Mammary epithelial cell (primary cell): ENCODE measurements at places on chromosomes 12 and 14.

- no peak for DNase-seq
Observed at GRCh38 chr12:12056951-12057350, 13.8 kb upstream of the BCL2L14 start.

- no peak for DNase-seq
Observed at GRCh38 chr14:89331398-89331797, 85.6 kb downstream of the FOXN3 start.

- DNase-seq = peak; percentile 69
Observed at GRCh38 chr12:42935756-42936155, 346.2 kb upstream of the PRICKLE1 start.

DNA sequence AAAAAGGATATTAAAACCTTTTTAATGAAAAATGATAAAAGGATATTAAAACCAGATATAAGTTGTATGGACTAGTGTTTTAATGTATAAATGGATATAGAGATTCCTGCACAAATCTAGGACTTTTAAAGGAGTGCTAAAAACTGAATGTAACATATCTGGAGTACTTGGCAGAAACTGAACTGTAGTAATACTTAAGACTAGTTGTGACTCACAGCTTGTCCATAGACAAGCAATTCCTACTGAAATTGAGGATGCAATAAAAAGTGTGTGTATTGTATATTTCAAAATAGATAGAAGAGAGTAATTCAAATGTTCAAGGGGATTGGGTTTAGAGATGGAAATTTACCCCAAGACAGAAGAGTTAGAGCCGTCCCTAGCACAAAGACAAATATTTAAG is 59.6 kb downstream of the FBXO33 start:
- DNase-seq = no peak

GRCh38 chr14:77284466-77284865 is 13.5 kb upstream of the NGB start:
- no peak for DNase-seq

- DNase-seq = no peak
Observed at GRCh38 chr12:15052691-15053090, 79.8 kb downstream of the PDE6H start.

DNA sequence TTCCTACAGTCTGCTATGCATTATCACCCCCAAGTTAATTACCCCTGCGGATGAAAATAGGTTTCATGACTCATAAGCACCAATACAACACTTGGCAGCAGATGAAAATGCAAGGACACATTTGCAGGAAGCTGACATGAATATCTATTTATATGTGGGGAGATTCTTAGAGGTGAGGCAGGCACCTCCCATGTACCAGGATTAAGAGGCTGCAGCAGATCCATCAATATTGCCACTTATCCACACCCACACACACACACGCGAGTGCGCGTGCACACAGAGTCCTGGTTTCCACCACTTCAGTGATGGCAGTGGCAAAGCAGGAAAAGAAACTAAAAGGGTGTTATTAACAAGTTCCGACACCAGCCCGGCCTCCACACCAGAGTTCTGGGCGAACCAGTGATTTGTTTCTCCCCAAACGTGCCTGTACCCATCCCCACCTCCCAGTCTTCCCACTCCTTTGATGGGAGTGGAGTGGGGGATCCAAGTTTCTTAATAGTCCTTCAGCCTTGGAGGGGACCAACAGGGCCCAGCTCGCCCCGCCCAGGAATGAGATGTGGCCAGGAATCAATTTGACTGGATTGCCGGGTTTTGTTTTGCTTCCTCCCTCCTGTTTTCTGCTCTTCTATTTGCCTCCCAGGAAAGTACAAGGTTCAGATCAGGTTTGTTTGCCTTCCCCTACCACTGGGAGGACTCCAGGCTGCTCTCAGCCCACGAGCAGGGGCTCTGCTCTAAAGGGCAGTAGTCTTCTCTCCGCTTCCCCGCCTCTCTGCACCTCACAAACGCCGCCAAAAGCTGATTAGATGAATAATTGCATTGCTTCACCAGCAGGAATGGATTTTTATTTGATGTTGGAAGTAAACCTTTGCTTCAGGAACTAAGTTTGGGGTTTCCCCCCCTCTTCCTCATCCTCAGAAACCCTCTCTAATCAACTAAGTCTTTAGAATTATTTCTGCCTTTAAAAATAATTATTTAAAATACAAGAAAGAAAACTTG is 5.2 kb downstream of the IRF2BPL start:
- DNase-seq = peak; percentile 53

DNA sequence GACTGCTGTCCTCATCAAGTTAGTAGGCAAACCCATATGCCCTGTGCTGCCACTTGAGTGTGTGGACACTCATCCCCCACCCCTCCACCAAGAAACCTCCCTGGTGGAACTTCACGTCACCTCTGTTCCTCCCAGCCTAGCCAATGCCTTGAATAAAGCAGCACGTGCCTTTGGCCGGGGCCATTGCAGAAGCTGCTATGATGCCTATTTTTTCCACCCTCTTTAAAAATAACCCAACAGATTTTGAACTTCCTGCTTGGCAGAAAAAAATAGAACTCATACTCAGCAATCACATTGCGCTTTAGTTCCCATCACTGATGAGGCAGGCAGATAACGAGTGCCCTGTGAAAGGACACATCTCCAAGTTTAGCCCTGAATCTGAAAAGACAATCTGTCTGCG is 23.1 kb upstream of the PWP1 start:
- DNase-seq = no peak

DNA sequence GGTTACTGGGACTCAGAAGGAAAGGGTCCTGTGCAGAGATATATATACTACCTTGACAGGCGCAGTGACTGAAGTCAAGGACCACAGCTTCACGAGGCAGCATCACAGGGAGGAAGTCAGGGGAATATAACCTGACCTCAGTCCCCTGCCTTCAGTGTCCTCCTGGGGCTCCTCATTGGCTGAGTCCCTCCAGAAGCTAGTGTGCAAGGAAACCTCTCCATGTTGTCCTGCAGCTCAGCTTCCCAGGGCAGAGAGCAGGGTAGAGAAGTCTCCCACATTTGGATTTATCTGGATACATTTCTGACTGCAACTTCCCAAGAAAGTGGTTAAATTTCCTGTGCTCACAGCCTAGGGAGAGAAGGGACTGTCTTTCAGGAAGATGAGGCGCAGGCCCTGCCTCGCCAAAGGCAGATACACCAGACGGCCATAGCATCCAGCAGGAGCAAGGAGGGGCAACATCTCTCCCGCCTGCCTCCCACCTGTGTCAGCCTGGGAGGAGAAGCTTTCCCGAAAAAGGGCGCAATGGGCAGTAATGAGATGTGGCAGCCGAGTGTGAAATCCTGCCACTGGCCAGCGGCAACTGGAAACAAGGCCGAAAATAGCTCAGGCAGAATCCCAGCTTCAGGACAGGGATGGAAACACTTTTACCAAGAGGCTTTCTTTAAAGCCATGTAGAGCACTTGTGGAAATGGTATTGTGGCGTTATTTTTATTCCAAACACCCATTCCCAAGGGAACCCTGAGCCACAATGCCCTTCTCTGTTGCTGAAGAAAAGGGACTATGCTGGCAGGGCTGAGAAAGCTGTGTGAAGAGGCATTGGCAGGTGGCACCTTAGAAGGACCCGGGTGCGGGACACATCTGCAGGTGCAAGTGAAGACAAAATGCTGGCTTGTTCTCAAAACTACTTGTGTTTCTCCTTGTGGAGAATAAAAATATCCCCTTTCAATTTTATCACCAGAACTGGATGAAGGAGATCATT is 54.9 kb upstream of the HIF1A start:
- DNase-seq = no peak

DNA sequence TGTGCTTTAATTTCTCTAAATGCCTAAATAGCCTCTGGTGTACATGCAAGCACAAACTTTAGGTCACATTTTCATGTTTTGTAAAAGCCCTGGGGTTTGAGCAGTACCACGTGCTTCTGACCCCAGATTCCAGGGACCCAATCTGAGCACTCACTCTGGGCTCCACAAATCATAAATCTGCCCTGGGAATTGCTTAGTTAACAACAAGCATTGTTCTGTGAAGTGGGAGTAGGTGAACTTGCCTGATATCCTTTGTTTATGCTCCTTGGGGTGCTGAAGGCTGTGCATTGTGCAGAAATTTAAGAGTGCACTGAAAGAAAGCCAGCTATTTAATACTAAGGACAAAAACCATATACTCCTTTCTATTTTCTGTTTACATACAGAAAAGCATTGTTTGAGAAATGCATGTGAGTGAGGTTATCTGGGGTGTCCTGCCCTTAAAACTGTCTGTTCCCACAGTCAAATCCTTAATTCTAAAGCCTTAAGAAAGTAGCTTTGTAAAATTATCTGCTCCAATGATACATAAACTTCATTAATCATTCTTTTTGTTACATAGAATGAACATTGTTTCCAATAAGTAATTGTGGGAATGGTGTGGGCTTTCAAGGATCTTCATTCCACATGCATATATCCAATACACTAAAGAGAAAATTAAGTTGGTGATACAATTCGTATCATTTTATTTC is 258.6 kb upstream of the NPAS3 start:
- DNase-seq = no peak

GRCh38 chr12:83210933-83211332 is 524.2 kb downstream of the TMTC2 start:
- no peak for DNase-seq

DNA sequence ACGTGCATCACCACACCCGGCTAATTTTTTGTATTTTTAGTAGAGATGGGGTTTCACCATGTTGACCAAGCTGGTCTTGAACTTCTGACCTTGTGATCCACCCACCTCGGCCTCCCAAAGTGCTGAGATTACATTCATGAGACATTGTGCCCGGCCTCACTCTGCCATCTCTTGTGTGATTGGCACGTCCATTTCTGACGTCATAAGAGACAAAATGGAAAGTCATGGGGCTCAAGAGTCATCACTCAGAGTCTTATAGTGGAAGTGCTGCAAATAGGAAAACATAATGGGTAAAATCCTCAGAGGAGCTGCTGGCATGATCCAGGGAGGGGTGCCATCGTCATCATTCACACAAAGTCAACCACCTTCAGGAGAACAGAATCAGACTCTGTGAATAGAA is 54.2 kb upstream of the GPATCH2L start:
- DNase-seq = no peak

DNA sequence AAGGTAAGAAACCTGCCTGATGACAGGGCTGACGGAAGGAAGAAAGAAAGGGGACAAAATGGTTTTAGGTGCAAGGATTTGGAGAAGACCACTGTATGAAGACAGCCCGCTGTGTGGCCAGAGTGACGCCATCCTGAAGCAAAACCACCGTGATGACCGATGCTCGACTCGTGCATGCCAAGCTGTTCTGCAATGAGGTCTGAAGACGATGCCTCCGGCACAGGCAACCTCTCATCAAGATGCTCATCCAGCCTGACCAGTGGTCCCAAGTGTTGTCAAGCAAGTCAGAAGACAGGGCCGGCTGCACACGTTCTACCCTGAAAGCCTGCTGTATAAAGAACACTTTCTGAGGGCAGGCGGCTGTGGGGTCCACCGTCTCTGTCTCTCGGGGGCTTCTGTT is 34.8 kb downstream of the STX2 start:
- DNase-seq = no peak

DNA sequence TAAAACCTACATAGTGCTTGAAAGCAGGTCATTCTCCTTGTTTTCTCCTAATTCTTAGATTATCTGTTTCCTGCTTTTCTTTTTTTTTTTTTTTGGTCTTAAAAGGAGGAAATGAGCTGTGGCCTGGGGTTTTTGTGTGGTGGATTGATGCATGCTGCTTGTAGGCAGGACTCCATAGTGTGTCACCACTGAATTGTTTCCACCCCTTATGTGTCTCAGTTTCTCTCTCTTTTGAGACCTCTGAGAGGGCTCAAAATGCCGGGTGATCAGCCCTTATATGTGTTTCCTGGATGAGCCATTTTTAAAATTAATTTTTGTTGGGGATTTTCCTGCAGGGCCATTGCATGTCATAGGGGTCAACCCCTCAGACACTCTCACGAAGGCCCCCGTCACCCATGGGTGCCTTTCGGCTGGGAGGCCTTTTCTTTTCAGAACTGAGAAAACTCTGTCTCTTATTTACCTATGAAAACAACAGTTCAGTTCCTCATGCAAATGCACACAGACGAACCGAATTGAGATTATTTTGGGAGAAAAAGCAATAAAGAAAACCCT is 32.0 kb upstream of the LRRK2 start:
- DNase-seq = no peak

GRCh38 chr14:96136371-96137005 is 68.2 kb upstream of the BDKRB2 start:
- peak; percentile 64 for DNase-seq

GRCh38 chr12:91877456-91878235 is 268.0 kb downstream of the BTG1 start:
- DNase-seq = peak; percentile 40

- peak; percentile 25 for DNase-seq
Observed at GRCh38 chr12:7142056-7142644, 12.0 kb downstream of the CLSTN3 start.

GRCh38 chr12:113818833-113819232 is 147.3 kb downstream of the RBM19 start:
- no peak for DNase-seq

- DNase-seq = no peak
Observed at GRCh38 chr14:94052662-94053061, 26.5 kb downstream of the OTUB2 start.

DNA sequence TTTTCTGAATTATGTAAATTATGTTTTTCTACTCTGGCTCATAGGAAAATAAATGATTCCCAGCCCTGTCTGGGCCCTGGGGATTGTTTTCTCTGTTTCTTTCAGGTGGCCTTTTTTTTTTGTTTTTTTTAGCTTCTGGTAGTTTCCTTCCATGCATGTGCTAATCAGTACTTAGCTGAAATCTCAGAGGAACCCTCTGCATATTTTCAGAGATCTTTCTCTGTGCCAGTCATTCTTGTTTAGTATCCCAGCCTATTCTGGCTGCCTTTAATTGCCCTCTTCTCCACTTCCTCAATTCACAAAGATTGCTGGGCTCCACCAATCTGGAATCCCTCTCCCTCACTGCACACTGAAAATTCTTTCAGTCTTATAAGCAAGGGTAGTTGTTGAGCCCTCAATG is 46.9 kb downstream of the CNOT2 start:
- no peak for DNase-seq

- DNase-seq = no peak
Observed at GRCh38 chr12:24591079-24591626, 357.7 kb downstream of the BCAT1 start.

- no peak for DNase-seq
Observed at GRCh38 chr14:54088271-54088670, 131.6 kb upstream of the BMP4 start.

- DNase-seq = no peak
Observed at GRCh38 chr12:54206791-54207190, 18.0 kb upstream of the SMUG1 start.

DNA sequence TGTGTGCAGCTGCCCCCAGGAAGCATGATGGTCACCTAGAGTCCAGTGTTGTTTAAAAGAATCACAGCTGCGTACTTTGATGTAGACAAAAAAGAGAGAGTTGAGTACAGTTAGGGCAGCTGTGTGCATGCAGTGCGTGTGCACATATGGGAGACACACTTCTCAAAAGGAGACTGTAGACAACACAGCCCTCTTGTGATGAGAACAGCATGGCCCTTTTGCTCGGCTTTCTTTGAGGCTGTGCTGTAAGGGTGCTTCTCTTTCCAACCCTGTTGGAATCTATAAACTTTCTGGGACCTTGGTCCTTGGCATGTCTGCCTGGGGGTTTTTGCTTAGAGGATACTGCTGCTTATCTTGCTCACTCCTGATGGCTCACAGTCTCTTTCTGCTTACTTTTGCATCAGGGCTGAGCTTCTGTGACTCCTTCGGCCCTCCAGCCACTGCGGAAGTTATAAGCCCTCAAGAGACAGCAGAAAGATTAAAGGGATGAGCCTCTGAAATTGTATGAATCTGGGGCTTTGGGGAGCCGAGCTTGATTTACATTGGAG is 102.9 kb downstream of the DYRK2 start:
- DNase-seq = no peak

- DNase-seq = peak; percentile 68
Observed at GRCh38 chr12:109191621-109192250, 75.3 kb downstream of the ACACB start.
